ENCODE measurements at places on chromosomes 6 and 20. TPM values are rescaled to one million over a fixed set of nuclear protein-coding genes. Genes with fewer than 3 reads are reported as not detected.

PPP1R3D gene
- 3.4 TPM for total RNA-seq

MAP7 gene
- 0.34 TPM for total RNA-seq

RBM24 gene
- 3.1 TPM for total RNA-seq

SYCP2L gene
- total RNA-seq, result 0.30 TPM

C2 gene
- 0.30 TPM for total RNA-seq

ULBP2 gene
- 6.6 TPM for total RNA-seq

HLA-DOB gene
- 0.30 TPM for total RNA-seq

MYLIP gene
- 0.74 TPM for total RNA-seq

UBE2V1 gene
- total RNA-seq, result 49.8 TPM

RUNX2 gene
- 9.2 TPM for total RNA-seq

OR2J2 gene
- total RNA-seq, result not detected

HEY2 gene
- not detected for total RNA-seq

MEI4 gene
- total RNA-seq, result not detected

PRR3 gene
- 12.9 TPM for total RNA-seq

DTD1 gene
- total RNA-seq, result 139 TPM

GRM1 gene
- total RNA-seq, result not detected

ESR1 gene
- total RNA-seq, result under 0.01 TPM

PHF1 gene
- 29.6 TPM for total RNA-seq

FITM2 gene
- 6.8 TPM for total RNA-seq

HLA-DRA gene
- not detected for total RNA-seq

RAB32 gene
- 117 TPM for total RNA-seq

PNPLA1 gene
- not detected for total RNA-seq

POM121L2 gene
- not detected for total RNA-seq

C20orf144 gene
- 0.84 TPM for total RNA-seq

PEDS1 gene
- total RNA-seq, result 33.0 TPM

All from bronchus fibroblast of lung (primary cell).